PC-9 (cell line): ENCODE measurements at places on chromosomes 6 and 20. TPM values are rescaled to one million over a fixed set of nuclear protein-coding genes. Genes with fewer than 3 reads are reported as not detected.

- no peak for DNase-seq
Measured at GRCh38 chr6:15996030-15996429, 132.9 kb upstream of the MYLIP start.

DNA sequence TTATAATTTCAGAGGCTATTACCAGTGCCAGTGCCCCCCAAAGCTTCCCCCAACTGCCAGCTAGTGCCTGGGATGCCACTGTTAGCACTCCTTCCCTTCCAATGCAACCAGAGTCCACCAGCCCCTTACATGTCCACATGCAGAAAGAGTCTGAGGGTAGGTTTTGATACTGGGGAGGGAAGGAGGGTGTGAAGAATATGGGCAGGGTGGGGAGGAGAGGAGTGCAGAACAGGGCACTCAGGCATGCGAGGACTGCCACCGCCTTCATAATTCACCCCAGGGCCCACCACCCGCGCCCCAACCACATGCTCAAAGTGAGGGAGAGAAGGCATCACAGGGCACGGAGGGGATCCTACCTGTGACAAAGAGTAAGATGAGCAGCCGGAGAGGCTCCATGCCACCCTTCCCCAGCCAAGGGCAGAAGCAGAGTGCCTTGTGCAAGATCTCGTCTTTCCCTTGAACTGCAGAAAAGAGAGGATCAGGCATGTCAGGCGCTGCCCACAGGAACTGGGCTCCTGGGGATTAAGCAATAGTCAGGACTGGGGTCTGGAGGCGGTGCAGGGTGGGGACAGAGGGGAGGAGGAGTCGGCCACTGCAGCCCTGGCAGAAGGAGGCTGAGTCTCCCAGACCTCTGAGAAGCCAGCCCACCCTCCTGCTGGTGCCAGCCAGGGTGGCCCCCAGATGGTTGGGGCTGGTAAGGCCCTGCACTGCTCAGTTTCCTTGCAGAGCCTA lies at the start of gene TREM2:
TSS of gene TREM2 (minus strand) at position 430 of the 732 bp plus-strand sequence. CDS start at position 396, 34 bp downstream.
- DNase-seq = no peak

DNA sequence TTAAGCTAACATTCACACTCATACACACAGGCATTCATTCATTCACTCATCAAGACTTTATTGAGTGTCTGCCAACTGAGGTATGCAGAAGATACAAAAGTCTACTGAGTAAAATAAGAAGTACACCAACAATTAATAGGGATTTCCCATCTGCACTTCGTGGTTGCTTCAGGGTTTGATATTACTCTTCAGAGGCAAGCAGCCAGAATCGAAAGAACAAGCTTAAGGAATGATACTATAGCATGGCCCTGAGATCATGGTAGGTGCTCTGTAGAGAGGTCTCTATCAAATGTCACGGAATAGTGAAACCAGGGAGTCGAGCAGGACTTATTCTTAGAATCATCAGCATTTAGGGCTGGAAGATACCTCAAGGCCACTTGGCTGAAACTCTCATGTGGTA lies 135.4 kb downstream of the NRN1 start:
- no peak for DNase-seq

DNA sequence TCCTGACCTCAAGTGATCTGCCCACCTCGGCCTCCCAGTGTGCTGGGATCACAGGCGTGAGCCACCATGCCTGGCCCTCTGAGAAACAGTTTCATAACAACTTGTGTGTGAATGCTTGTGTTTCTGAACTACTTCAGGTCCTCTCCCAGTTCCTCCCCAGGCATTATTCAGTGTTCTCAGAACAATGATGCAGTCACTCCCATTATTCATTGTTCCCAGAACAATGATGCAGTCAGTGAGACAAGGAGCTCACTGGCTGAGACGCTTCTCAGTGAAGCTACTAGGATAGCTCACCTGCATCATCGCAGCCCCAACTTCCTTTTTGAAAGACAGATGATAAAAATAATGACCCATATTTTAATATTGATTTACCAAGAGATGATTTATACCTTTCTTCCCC lies 71.5 kb downstream of the NDUFAF5 start:
- DNase-seq = no peak

The ZNF334 gene
- total RNA-seq = 3.7 and 3.8 TPM in 2 replicates

The C6orf15 gene
- total RNA-seq = 21.1 and 21.6 TPM in 2 replicates
